RWPE1 (cell line): ENCODE measurements at places on chromosomes 2 and 18.
A peak's percentile ranks its signal among the peaks of the same experiment; 100 is the strongest.

- no peak for DNase-seq
These were observed 32.6 kb upstream of the INSIG2 start for GRCh38 chr2:118055512-118056164.

DNA sequence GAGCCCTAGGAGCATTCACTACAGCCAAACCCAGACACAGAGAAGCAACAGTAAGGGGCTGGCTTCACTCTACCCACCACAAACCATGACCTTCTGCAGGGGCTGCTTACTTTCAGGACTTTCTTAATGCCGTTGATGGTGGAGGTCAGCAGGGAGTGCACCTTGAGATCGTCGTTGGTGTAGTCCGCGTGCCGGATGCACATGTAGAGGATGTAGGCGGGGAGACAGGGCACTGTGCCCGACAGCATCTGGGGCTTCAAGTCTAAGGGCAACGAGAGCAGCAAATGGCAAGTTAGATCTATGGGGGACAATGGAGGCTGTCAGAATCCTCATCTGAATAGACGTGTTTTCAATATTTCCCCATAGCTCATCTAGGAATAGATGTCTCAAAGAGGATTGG lies 29.8 kb upstream of the ACAA2 start:
- DNase-seq, result no peak

DNA sequence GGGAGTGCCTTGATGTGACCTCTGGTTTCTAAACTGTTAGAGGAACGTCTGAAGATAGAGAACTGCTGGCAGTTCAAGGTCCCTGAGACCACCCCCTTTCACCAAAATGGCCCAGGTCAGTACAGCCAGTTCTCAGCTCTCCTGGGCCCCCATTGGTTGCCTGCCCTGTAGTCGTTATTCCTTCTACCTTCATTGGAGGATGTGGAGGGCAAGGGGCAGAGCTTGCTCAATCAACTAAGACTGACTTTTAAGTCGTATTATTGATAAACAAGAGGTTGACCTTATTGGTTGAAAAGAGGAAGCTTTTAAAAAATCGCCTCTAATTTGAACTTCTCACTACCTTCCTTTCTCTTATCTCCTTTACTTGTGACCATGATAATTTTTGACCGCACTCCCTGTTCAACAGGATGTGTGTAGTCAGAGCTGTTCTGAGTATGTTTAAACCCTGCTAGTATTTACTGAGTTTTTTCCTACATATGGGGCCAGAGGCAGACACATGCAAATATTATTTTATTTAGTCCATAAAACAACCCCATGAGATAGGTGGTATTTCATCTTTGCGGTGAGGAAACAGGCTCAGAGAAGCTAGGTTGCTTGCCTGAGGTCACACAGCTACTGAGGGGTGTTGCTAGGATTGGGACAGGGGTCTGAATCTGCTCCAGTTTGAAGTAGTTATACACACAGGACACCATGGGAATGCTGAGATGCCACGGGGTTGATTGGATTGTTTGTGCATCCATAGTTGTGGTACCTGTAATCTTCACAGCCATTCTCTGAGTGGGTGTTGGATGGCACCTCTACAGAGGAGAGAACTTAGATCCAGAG lies 65.9 kb downstream of the TMEM247 start:
- no peak for DNase-seq

DNA sequence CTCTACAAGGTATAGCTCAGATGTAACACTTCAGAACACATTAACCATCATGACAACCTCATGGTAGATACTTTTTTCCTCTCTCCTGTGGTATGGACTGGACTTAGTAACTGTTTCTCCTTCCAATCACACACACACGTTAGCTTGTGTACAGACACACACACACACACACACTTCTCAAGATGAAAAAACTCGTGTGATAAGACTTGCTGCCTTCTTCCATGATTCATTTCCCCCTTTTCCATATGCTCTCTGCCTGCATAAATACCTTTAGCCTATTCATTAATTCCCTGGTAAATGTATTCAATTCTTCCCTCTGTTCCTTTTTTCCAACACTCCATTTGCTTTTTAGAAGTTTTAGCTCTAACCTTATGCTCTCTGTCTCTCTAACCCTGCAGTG lies 118.9 kb upstream of the TANK start:
- no peak for DNase-seq

GRCh38 chr2:49801898-49802450 lies 647.7 kb upstream of the FSHR start:
- no peak for DNase-seq

DNA sequence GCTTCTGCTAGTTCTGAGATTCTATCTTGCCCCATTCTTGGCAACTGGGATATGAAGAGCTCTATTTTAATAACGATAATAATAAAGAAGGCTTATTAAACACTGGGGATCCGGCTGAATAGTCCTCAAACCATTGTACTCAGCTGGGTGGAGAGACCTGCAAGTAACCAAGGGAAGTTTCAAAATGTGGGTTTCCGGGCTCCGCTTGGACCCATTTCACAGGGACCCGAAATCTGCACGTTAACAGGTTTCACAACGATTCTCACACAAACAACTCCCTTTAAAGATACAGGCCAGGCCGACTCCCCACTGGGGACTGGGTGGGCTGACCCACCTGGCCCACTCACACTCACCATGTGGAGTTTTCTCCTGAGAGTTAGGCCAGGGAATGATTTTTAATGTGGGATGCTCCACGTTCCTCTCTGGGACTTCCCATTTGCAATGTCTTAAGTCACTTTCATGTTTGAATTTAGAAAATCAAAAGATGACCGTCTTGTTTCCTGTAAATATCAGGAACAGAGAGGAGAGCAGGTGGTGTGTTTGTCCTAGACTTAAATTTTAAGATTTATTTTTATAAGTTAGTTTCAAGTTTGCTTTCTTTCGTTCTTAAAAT lies 96.3 kb downstream of the SH3RF3 start:
- no peak for DNase-seq

- DNase-seq, result peak; percentile 36
These were observed 272.9 kb downstream of the CDH20 start for GRCh38 chr18:61606068-61606660.

DNA sequence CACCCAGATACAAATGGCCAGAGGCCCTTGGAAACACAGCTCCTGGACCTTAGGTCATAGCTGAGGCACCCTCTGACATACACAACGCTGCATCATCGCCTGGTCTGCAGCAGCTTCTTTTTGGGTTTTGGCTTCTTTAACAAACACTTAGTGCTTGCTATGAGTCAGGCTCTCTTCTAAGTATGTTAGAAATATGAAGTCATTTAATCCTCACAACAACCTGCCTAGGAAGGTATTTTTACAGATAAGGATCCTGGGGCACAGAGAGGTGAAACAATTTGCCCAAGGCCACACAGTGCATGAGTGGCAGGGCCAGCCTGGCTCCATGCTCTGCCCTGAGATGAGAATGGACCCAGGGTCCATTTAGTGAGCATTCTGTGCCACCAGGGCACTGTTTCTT lies 96.6 kb downstream of the TMEM17 start:
- no peak for DNase-seq

DNA sequence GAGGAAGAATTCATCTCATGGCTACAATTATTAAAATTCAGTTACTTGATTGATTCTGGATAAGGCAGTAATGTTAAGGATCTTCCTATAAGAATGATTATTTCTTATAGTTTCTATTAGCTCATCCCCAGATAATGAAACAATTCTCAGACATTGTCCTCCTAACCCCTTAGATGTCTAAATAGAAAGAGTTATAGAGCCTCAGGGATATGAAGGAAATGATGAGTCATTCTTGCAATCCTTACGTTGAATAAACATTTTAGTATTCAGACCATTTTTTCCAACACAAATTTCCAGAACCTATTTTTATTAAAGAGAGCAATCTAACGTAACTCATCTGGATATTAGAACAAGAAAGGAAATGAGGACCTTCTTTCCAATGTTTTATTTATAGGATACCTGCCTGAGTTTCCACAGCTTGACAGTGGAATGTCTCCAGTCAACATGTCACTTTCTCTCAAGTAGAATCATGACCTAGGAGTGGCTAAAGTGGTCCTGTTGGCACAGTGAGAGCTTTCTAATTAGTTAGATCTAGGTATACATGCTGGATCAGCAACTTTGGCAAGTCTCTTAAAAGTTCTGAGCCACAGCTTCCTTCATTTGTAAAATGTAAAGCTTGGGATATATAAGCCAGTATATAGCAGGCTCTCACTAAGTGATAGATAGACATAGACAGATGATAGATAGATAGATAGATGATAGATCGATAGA lies 88.0 kb upstream of the RAB27B start:
- peak; percentile 10 for DNase-seq

- DNase-seq, result no peak
These were observed 35.5 kb downstream of the ST8SIA5 start for GRCh38 chr18:46721331-46721730.

GRCh38 chr2:125842041-125842440 lies 813.9 kb upstream of the GYPC start:
- no peak for DNase-seq

DNA sequence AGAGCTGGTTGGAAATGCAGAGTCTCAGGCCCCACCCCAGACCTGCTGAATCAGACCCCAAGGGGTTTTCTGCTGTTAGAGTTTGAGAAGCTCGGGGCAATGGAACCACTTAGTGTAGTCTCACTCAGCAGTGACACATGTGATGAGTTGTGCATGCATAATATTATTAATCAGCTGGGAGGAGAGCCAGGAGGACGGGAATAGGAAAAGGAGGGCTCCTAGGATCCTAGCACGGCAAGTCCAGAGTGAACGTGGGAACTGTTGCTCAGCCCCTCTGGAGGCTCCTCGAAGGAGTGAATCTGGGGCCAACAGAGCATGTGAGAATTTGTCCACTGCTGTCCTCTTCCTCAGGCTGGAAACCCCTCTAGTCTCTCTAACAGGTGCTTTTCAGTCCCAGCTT lies 87.1 kb downstream of the HS1BP3 start:
- peak; percentile 28 for DNase-seq
